Stimulated activated CD8-positive, alpha-beta memory T cell treated with anti-CD3 and anti-CD28 coated beads, Interleukin-4, amount 100 ng/mL, for 48 hours (primary cell): ENCODE measurements at places on chromosomes 1 and 21.
A peak's percentile ranks its signal among the peaks of the same experiment; 100 is the strongest.

DNA sequence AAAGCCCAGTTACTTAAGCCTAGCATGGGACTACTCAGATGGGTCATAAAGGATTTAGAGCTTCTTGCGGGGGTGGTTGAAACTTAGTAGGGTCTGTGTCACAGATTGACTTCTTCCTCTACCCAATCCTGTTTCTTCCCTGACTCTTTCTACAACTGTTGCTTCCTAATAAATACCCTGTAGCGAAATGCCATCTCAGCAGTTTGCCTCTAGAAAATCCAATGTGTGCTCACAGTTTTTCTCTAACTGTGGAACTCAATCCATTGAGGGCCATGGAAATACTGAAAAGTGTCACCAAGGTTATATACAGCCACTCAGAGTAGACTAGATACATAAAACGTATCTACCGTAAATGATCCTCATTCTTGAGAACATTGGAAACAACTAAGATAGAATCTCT lies 217.7 kb downstream of the COL24A1 start:
- no peak for DNase-seq

DNA sequence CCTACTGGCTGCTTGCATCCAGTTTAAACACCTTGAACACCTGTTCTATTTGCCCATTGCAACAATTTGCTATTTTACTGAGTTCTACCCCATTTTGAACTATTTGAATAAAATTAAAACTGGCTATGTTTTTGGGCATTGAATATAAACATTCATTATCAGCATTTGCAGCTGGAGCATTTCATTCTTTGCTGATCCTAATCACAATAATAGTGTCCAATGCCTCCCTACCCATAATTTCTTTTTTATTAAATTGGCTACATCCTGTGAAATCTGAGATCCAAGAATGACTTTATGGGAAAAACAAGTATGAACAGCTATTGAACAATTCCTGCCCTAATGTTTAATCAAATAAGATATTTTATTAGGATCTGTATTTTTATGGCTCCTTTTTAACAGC lies 447.9 kb downstream of the PLA2G4A start:
- no peak for DNase-seq

- no peak for DNase-seq
Observed at GRCh38 chr21:42096566-42096965, 25.4 kb downstream of the UMODL1 start.

- DNase-seq, result no peak
Observed at GRCh38 chr1:29709704-29710280, 473.5 kb downstream of the PTPRU start.

- no peak for DNase-seq
Observed at GRCh38 chr1:6775261-6776043, 9.8 kb upstream of the CAMTA1 start.

DNA sequence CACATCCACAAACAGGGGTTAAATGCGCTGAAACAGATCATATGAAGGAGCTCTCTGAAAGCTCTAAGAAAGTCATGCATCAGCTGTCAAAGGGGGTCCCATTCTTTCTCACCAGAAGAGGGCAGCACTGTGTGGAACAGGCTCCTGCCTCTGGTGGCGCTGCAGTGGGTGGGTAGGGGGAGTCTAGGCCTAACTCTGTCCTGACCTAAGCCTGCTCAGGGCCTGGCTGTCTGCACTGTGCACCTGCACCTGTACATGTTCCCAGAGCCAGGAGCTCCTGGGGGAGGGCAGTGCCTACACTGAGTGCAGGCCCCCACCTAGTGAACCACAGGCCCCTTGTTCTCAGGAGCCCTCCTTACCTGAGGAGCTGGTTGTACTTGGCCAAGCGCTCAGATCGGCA lies 16.0 kb downstream of the ENO1 start:
- DNase-seq, result peak; percentile 70

- DNase-seq, result no peak
Observed at GRCh38 chr1:198228925-198229324, 72.1 kb downstream of the NEK7 start.

DNA sequence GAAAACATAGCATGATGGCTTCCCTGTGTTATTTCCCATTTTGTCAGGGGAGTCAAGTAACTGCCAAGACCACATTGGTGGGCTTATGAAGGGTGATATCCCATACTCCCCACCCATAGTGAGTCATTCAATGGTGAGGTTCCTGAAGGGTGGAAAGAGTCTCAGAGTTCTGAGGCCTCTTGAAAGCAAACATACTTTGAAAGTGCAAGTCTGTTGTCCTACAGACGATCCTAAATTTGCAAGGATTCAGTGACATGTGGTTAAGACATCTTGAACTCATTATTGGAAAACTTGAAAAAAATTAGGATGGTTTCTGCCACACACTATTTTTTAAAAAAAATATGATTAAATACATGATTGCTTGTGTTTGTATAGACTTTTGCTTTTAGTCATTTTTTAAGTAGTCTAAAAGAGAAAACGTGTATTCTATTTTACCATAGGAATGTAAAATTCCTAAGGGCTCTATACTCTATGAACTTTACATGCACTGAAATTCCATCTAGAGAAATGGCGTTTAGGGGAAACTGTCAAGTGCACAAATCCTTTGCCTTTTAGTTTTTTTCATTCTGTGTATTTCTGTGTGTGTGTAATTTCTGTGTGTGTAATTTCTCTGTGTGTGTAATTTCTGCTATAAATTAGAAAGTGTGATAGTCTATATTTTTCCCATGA lies 225.5 kb upstream of the ADAMTS5 start:
- no peak for DNase-seq

DNA sequence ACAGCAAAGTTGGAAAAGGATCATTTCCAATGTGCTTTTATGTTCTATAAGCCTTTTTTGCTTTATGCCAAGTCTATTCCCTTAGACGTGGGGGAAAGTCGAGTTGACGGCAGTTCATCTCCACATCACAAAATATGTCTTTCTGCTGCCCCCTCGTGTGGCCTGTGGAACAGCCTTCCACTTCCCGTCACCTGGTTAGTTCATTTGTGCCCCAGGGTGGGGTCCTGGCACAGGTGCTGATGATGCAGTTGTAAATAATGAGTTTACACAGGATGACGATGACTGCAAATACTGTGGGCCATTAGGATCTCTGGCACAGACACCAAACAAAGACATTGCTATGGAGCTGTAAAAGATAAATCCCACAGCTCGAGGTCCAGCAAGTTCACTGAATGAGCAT lies 10.0 kb upstream of the OTUD3 start:
- no peak for DNase-seq

DNA sequence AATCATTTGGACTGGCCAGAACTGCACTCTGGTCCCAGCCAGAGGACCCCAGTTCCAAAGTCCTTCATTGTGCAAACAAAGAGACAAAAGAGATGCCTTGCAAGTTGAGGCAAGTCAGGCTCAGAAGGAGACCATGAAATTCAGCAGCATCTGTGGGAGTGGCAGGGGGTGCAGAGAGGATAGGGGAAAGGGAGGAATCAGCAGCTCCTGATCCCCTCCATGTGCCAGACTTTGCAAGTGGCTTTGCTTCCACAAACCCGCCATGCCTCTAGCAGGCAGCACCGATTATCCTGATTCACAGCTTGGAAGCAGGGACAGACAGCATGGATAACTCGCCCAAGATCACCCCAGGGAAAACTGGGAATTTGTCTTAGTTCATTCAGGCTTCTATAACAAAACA lies 2.1 kb upstream of the CAPN9 start:
- DNase-seq, result no peak

GRCh38 chr1:198754670-198755069 lies 115.8 kb downstream of the PTPRC start:
- DNase-seq, result no peak

DNA sequence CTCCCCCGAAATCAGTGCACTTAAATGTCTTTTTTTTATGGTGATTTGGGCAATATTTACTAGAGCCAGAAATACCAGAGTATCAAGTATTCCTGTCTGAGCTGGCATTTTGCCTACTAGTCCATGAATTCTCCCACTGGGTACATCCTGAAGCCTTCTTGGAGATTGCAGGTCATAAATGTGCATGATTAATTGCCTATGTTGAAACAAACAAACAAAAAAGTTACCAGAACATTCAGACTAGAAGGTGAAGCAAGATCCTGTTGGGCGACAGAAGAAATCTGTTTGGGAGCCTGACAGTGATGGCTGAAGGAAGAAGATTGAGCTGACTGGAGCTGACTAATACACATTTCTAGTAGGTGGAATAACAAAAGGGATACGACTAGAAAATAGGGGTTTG lies 127.4 kb upstream of the NRIP1 start:
- DNase-seq, result no peak

GRCh38 chr1:225825078-225825477 lies 15.2 kb downstream of the EPHX1 start:
- no peak for DNase-seq

DNA sequence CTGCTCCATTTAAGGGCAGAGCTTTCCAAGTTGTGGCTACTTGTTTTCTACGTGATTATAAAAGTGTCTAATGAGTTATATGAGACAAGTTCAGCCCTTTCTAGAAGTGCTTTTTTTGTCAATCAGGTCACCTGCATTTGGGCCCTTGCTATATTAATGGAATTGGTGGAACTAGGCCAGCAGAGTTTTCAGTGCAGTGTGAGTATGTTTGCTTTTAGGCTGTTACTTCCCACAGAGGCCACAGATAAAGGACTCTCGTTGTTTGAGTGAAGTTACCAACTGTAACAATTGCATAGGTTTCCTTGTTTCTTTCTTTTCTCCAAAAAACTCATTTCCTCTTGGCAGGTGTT lies 10.9 kb downstream of the SMAP2 start:
- peak; percentile 24 for DNase-seq

GRCh38 chr1:196034080-196034706 lies 574.0 kb downstream of the KCNT2 start:
- no peak for DNase-seq

DNA sequence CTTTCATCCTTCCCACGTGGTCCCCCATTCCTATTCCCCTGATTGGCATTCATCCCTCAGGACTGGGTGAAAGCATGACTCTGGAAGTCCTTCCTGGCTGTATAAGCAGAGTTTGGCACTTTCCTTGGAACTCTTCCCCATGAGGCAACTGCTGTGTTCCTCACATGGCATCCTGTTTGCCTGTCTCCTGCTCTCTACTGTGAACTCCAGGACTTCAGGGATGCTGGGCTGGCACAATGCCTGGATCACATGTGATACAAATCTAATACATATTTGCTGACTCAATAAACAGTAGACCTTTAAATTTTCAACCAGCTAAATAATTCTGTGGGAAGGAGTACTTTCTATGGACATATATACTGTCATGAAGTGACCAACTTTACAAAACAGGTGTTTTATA lies 46.8 kb upstream of the EDEM3 start:
- DNase-seq, result no peak
